ENCODE measurements at places on chromosomes 16 and 17. TPM values are rescaled to one million over a fixed set of nuclear protein-coding genes. Genes with fewer than 3 reads are reported as not detected.
A peak's percentile ranks its signal among the peaks of the same experiment; 100 is the strongest.

DNA sequence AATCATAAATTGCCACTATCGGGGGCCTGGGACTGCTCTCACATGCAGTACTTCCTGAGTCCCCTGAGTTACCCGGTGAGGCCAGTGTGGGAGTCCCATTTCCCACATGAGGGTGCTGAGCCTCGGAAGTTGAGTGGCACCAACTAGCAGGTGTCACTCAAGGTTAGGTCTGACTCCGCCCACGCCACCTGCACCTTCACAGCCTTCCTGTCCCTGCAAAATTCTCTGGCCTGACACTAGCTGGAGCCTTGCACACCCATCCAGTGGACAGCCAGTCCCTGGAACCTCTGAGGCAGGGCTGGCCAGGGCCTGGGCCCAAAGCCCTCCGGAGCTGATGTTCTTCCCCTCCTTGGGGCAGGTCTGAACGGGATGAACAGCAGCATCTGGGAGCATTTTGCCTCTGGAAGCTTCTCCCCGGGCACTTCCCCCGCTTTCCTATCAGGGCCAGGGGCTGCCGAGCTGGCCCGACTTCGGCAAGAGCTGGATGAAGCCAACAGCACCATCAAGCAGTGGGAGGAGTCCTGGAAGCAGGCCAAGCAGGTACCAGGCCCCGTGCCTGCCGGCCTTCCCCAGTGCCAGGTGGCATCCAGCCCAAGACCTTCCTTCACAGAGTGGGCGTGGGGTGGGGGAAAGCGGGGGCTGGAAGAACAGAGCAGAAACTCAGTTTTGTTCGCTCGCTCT is 21.9 kb downstream of the UNC13D start:
- DNase-seq = no peak
- no peaks in the 10 kb centered on the region for H3K27me3 ChIP-seq
- no peak overlapping the region for H3K4me3 ChIP-seq
- peaks cover 18% of the 10 kb centered on the region for H3K4me1 ChIP-seq

DNA sequence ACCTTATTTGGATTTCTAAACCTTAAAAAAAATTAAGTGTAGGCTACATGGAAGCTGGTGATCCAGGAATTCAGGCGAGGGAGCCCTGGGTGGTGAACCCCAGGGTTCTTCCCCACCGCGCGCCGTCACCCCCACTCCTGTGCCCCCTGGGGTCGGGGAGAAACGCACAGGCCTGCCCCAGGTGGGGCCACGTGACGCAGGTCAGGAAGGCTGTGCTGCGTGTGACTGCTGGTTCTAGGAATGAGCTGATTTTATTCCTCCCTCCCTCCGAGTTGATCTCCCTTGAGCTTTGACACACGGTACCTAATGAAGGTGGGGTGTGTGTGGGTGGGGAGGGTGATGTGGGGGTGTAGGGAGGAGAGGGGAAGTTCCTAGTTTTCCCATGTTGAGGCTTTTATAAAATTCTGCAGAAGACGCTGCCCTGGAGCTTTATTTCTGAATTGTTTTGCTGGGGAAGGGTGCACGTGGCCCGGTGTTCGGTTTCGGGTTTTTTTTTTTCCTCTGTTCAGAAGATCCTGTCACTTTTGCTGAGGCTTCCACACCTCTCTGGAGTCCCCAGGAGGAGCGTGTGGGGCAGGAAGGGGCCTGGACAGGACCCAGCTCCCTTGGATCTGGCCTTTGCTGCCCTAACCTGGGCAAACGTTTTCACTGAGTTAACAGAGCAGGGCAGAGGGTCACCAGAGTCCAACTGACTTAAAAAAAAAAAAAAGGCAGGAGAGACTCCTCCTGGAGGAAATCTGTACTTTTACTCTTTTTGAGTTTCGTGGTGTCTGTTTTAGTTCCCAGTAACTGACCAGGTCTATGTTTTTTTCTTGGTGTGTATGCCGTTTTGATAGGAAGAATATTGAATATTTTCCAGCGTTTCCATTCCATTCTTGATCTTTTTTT is 55.8 kb upstream of the GSE1 start:
- H3K36me3 ChIP-seq = no peaks in the 10 kb centered on the region
- H3K27me3 ChIP-seq = no peaks in the 10 kb centered on the region
- no peak for DNase-seq
- peak overlapping the region; percentile 67 for H3K4me3 ChIP-seq
- H3K4me1 ChIP-seq = peaks cover 40% of the 10 kb centered on the region

GRCh38 chr17:5820721-5821456 is 236.6 kb upstream of the NLRP1 start:
- peaks cover 13% of the 10 kb centered on the region for H3K4me1 ChIP-seq
- peaks cover 1% of the 10 kb centered on the region for H3K36me3 ChIP-seq
- H3K4me3 ChIP-seq = no peak overlapping the region
- no peak overlapping the region for H3K27ac ChIP-seq

GRCh38 chr17:57004944-57005579 is 27.1 kb downstream of the SCPEP1 start:
- H3K27ac ChIP-seq = no peak overlapping the region
- no peak for DNase-seq
- H3K4me3 ChIP-seq = no peak overlapping the region
- peaks cover 2% of the 10 kb centered on the region for H3K27me3 ChIP-seq
- peaks cover 2% of the 10 kb centered on the region for H3K4me1 ChIP-seq
- peaks cover 11% of the 10 kb centered on the region for H3K36me3 ChIP-seq

GRCh38 chr17:14458724-14459123 is 157.8 kb downstream of the HS3ST3B1 start:
- no peaks in the 10 kb centered on the region for H3K27me3 ChIP-seq
- no peak for DNase-seq
- H3K4me3 ChIP-seq = no peak overlapping the region

DNA sequence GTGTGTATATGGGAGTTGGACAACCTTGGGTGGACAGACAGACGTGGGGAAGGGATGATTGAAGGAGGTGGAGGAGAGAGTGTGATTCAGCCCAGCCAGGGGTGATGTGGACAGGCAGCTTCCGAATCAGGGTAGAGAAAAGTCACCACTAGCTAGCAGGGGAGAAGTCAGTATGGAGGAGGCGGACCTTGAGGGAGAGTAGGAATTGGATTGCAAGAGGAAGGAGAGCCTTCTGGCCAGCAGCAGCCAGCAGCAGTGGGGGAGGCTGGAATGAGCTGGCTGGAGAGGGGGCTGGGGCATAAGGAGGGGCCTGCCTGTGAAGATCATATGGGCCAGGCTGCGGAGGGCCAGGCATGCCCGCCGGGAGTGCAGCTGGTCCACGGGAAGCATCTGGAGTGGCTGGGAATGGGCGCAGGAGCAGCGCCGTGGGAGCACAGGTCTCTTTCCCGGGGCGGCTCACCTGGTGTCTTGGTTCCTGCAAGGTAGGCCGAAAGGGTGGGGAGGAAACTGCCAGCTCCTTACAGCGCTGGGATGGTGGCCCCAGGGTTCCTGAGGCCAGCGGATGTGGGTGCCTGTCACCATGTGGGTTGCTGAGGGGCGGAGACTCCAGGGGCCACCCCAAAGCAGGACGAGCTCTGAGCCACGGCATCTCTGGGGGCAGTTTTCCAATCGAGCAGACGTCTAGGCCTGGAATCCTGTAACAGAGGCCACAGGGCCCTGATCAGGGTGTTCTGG is 235.3 kb downstream of the SEC14L1 start:
- no peak for DNase-seq
- H3K27me3 ChIP-seq = no peaks in the 10 kb centered on the region
- no peaks in the 10 kb centered on the region for H3K36me3 ChIP-seq
- peak overlapping the region; percentile 87 for H3K4me3 ChIP-seq

GRCh38 chr16:70702624-70703023 is 16.8 kb upstream of the MTSS2 start:
- peaks cover 92% of the 10 kb centered on the region for H3K4me1 ChIP-seq
- DNase-seq = no peak
- no peak overlapping the region for H3K4me3 ChIP-seq

GRCh38 chr16:30894540-30895368 is 877 bp upstream of the BCL7C start:
- peak overlapping the region; percentile 72 for H3K4me3 ChIP-seq
- no peaks in the 10 kb centered on the region for H3K27me3 ChIP-seq
- no peak for DNase-seq
- H3K27ac ChIP-seq = peak overlapping the region; percentile 85
- H3K36me3 ChIP-seq = peaks cover 3% of the 10 kb centered on the region

- no peak overlapping the region for H3K27ac ChIP-seq
- H3K4me3 ChIP-seq = no peak overlapping the region
- DNase-seq = no peak
- no peaks in the 10 kb centered on the region for H3K36me3 ChIP-seq
- H3K27me3 ChIP-seq = peaks cover 24% of the 10 kb centered on the region
These were observed 25.5 kb upstream of the CBX4 start for GRCh38 chr17:79864617-79865250.

GRCh38 chr17:8468980-8469379 is 33.3 kb downstream of the NDEL1 start:
- no peak for DNase-seq
- no peaks in the 10 kb centered on the region for H3K27me3 ChIP-seq

GRCh38 chr17:36705874-36706731 is 104.7 kb downstream of the MRM1 start:
- H3K4me1 ChIP-seq = peaks cover 4% of the 10 kb centered on the region
- peaks cover 39% of the 10 kb centered on the region for H3K27me3 ChIP-seq
- H3K27ac ChIP-seq = no peak overlapping the region

DNA sequence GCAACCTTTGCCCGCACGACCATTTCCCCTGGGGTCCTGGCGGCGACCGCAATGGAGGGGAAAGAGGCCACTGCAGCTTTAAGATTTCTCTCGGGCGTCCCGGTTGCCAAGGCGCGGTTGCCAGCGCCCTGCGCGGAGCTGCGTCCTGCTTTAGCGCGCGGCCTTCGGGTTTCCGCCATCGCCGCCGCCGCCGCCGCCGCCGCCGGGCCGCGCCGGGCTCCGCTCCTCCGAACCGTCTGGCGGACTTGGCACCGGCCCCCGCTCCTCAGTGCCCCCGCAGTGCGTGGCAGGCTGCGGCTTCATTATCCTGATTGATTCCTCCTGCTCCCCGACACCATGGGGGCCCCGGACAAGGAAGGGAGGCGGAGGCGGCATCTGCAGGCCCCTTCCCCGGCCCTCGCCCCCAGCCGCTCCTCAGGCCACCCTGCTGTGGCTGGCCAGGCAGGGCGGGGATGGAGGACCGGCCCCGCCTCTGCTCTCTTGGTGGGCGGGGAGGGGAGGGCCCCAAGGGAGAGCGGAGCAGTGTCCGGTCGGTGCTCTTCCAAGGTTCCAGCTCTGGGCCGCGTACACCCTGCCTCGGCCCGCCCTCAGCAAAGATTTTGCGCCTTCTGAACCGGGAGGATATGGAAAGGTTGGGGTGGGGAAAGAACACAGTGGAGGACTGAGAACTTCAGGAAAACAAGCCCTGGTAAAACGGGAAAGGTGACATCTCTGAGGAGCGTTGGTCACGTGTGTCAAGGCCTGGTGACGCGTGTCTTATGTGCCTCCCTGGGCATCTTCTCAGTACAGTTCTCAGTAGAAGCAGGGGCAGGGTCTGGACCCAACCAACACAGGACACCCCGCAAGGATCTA is 34.0 kb downstream of the NEUROD2 start:
- peak overlapping the region; percentile 88 for H3K27ac ChIP-seq
- H3K4me1 ChIP-seq = peaks cover 4% of the 10 kb centered on the region
- no peak for DNase-seq
- H3K36me3 ChIP-seq = peaks cover 13% of the 10 kb centered on the region
- H3K4me3 ChIP-seq = peak overlapping the region; percentile 80

- H3K4me1 ChIP-seq = peaks cover 19% of the 10 kb centered on the region
- no peak for DNase-seq
- H3K27ac ChIP-seq = no peak overlapping the region
- H3K27me3 ChIP-seq = peaks cover 2% of the 10 kb centered on the region
- H3K36me3 ChIP-seq = no peaks in the 10 kb centered on the region
These were observed 14.9 kb downstream of the SPATA32 start for GRCh38 chr17:45246861-45247428.

GRCh38 chr16:89246383-89246902 is 28.9 kb downstream of the ZNF778 start:
- DNase-seq = no peak
- peak overlapping the region; percentile 68 for H3K4me3 ChIP-seq
- H3K27ac ChIP-seq = no peak overlapping the region
- peaks cover 12% of the 10 kb centered on the region for H3K4me1 ChIP-seq

DNA sequence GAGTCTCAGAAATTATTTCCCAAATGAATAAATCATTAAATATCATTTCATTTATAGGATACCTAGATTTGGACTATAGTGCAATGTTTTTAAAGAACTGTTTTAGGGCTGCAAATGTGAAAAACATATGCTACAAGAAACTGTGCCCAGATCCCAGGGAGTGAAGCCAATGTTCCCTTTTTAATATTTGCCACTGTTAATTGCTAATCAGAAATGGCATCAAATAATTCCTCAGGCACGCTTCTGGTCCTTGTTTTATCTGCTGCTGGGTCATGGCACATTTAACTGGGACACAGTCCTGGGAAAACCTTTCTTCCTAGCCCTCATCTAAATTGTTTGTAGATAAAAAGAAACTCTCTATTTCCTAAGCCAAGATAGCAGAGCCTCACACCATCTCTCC is 79.3 kb upstream of the CNTNAP4 start:
- H3K27ac ChIP-seq = no peak overlapping the region
- H3K4me3 ChIP-seq = no peak overlapping the region
- no peaks in the 10 kb centered on the region for H3K36me3 ChIP-seq
- peaks cover 1% of the 10 kb centered on the region for H3K27me3 ChIP-seq
- no peaks in the 10 kb centered on the region for H3K4me1 ChIP-seq

GRCh38 chr16:56295739-56296527 is 104.6 kb downstream of the GNAO1 start:
- no peak for DNase-seq
- H3K27ac ChIP-seq = no peak overlapping the region
- peaks cover 5% of the 10 kb centered on the region for H3K27me3 ChIP-seq
- H3K4me3 ChIP-seq = no peak overlapping the region
- H3K4me1 ChIP-seq = peaks cover 19% of the 10 kb centered on the region

- peak overlapping the region; percentile 84 for H3K4me3 ChIP-seq
- peaks cover 22% of the 10 kb centered on the region for H3K4me1 ChIP-seq
- no peaks in the 10 kb centered on the region for H3K27me3 ChIP-seq
- peak overlapping the region; percentile 79 for H3K27ac ChIP-seq
- no peak for DNase-seq
- H3K36me3 ChIP-seq = peaks cover 2% of the 10 kb centered on the region
These were observed 483 bp downstream of the RPA1 start for GRCh38 chr17:1830288-1830687.

DNA sequence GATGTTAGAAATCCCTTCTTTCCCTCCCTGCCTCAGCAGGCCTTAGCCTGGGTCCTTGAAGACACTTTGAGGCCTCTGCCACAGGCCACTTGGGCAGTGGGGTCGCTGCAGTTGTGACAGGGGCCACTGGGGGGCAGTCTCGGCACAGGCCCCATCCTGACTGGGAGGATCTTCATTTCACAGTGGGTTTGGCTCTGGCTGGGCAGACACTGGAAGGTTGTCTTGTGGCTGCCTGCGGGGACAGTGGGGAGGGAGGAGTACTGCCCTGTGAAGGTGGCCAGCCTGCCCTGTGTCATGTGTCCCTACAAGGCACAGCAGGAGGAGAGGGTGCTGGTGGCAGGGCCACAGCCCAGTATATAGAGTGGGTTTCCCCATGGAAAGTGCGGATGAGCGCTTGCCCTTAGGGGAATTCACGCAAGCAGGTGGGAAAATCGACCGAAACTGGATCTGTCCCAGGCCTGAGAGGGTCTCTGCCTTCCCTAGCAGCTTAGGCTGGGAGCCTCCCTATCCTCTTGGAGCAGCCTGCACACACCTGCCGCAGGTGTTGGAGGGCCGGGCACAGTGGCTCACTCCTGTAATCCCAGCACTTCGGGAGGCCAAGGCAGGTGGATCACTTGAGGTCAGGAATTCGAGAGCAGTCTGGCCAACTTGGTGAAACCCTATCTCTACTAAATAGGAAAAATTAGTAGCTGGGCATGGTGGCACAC is 28.8 kb downstream of the GINS2 start:
- H3K27ac ChIP-seq = no peak overlapping the region
- H3K36me3 ChIP-seq = peaks cover 10% of the 10 kb centered on the region
- H3K4me1 ChIP-seq = no peaks in the 10 kb centered on the region
- H3K4me3 ChIP-seq = no peak overlapping the region

The AOC3 gene
- total RNA-seq = 15.5 TPM

The RNF222 gene
- total RNA-seq = not detected

The GPRC5B gene
- 2.1 TPM for total RNA-seq

The IRX3 gene
- total RNA-seq = 0.47 TPM

The GAST gene
- not detected for total RNA-seq

The DLX4 gene
- not detected for total RNA-seq

The OR2C1 gene
- total RNA-seq = not detected
